ENCODE measurements at places on chromosomes 7 and 10.

DNA sequence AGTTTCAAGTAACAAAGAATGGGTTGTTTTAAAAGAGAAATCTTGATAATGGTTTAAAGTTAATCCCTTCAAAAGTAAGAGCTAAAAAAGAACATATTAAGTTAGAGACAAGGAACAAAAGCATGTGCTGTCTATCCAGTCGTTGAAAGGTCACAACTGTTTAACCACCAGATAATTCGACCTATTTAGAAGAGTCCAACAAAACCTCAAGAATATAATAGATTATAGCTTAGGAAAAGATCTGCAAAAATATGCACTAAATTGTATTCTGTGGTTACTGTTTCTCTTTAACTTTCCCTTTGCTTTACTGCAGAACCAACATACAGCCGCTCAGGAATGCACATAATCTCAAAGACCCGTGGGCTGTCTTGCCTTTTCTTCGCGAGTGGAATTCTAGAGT lies 74.9 kb downstream of the PCGF5 start:
- no peak overlapping the region for H3K4me3 ChIP-seq
- no peak for DNase-seq
- no peak overlapping the region for H3K27ac ChIP-seq
- H3K27me3 ChIP-seq = no peaks in the 10 kb centered on the region

- H3K27me3 ChIP-seq = no peaks in the 10 kb centered on the region
- peaks cover 29% of the 10 kb centered on the region for H3K4me1 ChIP-seq
- no peak overlapping the region for H3K4me3 ChIP-seq
- no peaks in the 10 kb centered on the region for H3K36me3 ChIP-seq
- peak overlapping the region; percentile 45 for H3K27ac ChIP-seq
Measured at GRCh38 chr10:124152139-124153022, 59.0 kb upstream of the CHST15 start.

DNA sequence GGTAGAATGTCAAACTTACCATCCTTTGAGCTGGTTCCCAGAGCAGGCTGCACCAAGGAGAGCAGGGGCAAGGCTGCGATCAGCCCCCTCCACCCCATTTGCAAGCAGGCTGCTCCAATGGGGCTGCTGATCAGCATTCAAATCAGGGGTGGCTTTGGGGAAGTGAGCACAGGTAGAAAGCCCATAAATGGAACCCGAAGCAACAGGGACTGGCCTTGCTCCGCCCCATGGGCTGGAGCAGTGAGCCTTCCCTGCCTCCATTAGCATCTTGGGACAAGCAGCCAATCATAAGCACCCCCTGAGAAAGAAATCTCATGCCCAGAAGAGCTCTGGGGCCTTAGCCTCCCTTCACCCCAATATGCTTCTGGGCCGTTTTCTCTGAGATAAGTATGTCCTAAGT lies 4.0 kb upstream of the PKD1L1 start:
- H3K27ac ChIP-seq = no peak overlapping the region
- no peak for DNase-seq
- H3K27me3 ChIP-seq = no peaks in the 10 kb centered on the region
- H3K36me3 ChIP-seq = no peaks in the 10 kb centered on the region

DNA sequence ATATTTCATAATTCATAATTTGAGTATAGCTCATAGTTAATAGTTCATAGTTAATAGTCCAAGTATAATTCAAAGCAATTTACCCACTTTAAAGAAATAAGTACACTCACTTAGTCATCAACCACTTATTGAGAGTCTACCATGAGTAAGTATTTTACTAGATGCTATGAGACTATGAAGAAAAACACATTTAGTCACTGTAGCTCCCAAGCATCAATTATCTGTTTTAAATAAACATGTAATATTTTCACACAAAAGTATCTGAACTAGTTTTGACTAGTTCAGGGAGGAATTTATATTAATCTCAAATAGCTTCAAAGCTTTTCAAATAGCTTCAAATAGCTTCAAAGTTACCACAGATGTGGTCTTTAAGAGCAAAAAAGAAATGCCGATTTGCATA lies 119.2 kb downstream of the ANK3 start:
- no peaks in the 10 kb centered on the region for H3K36me3 ChIP-seq
- no peaks in the 10 kb centered on the region for H3K27me3 ChIP-seq
- no peak overlapping the region for H3K4me3 ChIP-seq
- H3K27ac ChIP-seq = no peak overlapping the region
- no peaks in the 10 kb centered on the region for H3K4me1 ChIP-seq
- DNase-seq = no peak

DNA sequence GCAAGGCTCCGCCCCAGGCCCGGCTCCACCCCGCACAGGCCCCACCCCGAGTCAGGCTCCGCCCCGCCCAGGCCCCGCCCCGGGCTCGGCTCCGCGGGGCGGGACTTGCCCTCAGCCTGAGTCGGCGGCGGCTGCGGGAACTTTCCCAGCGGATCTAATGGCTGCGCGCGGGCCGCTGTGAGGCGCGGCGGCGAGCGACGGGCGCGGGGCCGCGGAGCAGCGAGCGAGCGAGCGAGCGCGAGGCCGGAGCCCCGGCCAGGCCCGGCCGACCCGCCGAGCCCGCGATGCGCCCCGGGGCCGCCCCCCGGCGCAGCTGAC lies at the start of gene INPP5A:
TSS of gene INPP5A (plus strand) at position 104 of the 318 bp plus-strand sequence. CDS start 310 bp downstream, outside the sequence.
- no peaks in the 10 kb centered on the region for H3K27me3 ChIP-seq
- H3K27ac ChIP-seq = peak within 1 kb of the TSS; percentile 75
- no peaks in the 10 kb centered on the region for H3K36me3 ChIP-seq
- peak within 1 kb of the TSS; percentile 84 for H3K4me3 ChIP-seq
- H3K4me1 ChIP-seq = peaks cover 22% of the 10 kb centered on the region

DNA sequence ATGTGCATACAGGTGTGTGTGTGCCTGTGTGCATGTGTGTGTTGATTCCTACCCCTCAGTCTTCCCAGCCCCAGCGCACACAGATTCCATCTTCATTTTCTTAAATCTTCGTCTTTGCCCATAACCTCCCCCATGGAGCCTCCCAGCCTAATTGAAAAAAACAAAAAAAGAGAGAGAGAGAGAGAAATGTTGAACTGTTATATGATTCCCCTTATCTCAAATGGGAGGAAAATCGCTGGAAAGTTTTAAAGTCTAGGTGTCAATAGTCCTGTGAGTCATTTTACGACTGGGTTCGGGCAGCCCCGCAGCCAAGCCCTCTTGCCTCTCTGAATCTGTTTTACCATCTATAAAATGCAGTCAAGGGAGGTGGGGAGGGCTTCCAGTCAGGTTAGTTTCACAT lies 60.9 kb downstream of the SPOCK2 start:
- peaks cover 14% of the 10 kb centered on the region for H3K4me1 ChIP-seq
- DNase-seq = no peak
- H3K27me3 ChIP-seq = no peaks in the 10 kb centered on the region
- no peak overlapping the region for H3K4me3 ChIP-seq
- H3K36me3 ChIP-seq = no peaks in the 10 kb centered on the region

GRCh38 chr10:118607768-118608354 lies 12.4 kb upstream of the PRLHR start:
- no peaks in the 10 kb centered on the region for H3K36me3 ChIP-seq
- no peak overlapping the region for H3K4me3 ChIP-seq

DNA sequence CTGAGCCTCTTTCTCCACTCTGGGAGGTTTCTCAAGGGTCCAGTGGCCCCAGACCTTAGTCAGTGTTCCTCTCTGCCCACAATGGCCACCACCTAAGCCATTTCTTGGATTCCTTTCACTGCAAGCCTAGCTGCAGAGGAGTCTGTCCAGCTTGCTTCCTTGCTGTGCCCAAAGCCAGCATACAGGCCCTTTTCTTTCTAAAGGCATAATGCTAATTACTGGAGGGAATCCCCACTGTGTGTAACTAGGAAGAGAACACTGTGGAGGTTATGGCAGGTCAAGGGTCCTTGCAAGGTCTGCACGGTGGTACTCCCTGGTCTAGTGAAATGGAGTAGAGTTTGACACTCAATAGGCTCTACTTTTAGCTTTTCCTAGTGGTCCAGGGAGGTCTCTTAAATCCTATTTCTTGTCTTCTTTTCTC lies 70.4 kb upstream of the CC2D2B start:
- no peak overlapping the region for H3K4me3 ChIP-seq
- no peak for DNase-seq
- H3K36me3 ChIP-seq = no peaks in the 10 kb centered on the region
- no peaks in the 10 kb centered on the region for H3K4me1 ChIP-seq
- no peaks in the 10 kb centered on the region for H3K27me3 ChIP-seq

GRCh38 chr7:44738876-44739665 lies 9.6 kb upstream of the ZMIZ2 start:
- no peaks in the 10 kb centered on the region for H3K36me3 ChIP-seq
- no peak overlapping the region for H3K4me3 ChIP-seq
- no peak for DNase-seq
- no peaks in the 10 kb centered on the region for H3K4me1 ChIP-seq
- H3K27ac ChIP-seq = no peak overlapping the region
- no peaks in the 10 kb centered on the region for H3K27me3 ChIP-seq

DNA sequence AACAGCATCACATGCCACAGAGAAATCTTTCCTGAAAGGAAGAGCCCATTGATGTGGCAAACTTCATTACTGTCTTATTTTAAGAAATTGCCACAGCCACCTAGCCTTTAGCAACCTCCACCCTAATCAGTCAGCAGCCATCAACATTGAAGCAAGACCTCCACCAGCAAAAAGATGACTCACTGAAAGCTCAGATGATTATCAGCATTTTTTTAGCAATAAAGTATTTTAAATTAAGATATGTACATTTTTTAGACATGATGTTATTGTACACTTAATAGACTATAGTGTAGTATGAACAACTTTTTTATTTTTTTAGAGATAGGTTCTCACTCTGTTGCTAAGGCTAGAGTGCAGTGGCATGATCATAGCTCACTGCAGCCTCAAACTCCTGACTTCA lies 14.8 kb downstream of the STEAP1B start:
- no peaks in the 10 kb centered on the region for H3K36me3 ChIP-seq
- DNase-seq = no peak
- no peaks in the 10 kb centered on the region for H3K4me1 ChIP-seq
- no peaks in the 10 kb centered on the region for H3K27me3 ChIP-seq
- H3K4me3 ChIP-seq = no peak overlapping the region
- no peak overlapping the region for H3K27ac ChIP-seq

DNA sequence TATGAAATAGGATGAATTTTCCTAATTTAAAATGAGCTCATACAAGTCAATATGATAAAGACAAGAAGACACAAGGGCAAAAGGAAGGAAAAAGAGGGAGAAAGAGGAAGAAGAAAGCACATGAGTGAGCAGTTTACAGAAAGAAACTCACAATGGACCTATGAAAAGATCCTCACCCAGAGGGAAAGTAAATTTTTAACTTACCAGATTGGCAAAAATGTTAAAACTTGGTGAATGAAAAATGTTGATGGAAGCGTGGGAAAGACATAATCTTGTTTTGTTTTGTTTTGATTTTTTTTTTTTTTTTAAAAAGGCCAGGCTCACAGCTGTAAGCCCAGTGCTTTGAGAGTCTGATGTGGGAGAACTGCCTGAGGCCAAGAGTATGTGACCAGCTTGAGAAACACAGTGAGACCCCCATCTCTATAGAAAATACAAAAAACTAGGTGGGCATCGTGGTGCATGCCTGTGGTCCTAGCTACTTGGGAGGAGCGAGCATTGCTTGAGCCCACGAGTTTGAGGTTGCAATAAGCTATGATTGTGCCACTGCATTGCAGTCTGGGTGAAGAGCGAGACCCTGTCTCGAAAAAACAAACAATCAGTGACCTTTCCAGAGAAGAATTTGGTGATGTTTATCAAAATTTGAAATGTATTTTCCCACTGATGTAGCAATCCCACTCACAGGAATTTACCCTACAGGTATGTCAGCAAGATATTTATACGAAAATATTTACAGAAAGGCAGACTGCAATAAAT lies 152.9 kb upstream of the ASAH2 start:
- H3K36me3 ChIP-seq = no peaks in the 10 kb centered on the region
- H3K27ac ChIP-seq = no peak overlapping the region
- DNase-seq = no peak
- no peak overlapping the region for H3K4me3 ChIP-seq

GRCh38 chr10:132596742-132597279 lies 59.2 kb downstream of the INPP5A start:
- no peaks in the 10 kb centered on the region for H3K27me3 ChIP-seq
- H3K36me3 ChIP-seq = no peaks in the 10 kb centered on the region
- no peak overlapping the region for H3K27ac ChIP-seq
- DNase-seq = no peak
- H3K4me1 ChIP-seq = peaks cover 9% of the 10 kb centered on the region

GRCh38 chr10:26216585-26217395 lies at the start of gene GAD2:
TSS of gene GAD2 (plus strand) at chr10:26216774. CDS start at chr10:26216810, 36 bp downstream.
- no peak for DNase-seq
- H3K36me3 ChIP-seq = no peaks in the 10 kb centered on the region
- no peaks in the 10 kb centered on the region for H3K4me1 ChIP-seq

DNA sequence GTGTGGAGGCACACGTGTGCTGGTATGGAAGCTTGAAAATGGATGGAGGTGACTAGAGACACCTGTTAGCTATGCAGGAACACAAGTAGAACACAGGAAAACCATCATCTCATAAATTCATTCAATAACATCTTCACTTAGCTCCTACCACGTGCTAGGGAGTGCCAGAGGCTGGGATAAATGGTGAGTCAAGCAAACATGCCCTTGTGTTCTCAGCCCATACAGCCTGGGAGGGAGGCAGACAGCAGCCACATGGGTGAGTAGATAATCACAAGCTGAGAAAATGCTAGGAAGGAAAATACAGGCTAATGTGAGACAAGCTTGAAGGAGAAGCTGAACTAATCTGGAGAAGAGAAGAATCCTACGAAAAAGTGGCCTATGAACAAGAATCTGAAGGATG lies 468.0 kb upstream of the ZMIZ1 start:
- H3K4me1 ChIP-seq = no peaks in the 10 kb centered on the region
- no peak overlapping the region for H3K27ac ChIP-seq
- no peaks in the 10 kb centered on the region for H3K27me3 ChIP-seq
- H3K36me3 ChIP-seq = no peaks in the 10 kb centered on the region
- no peak for DNase-seq
- H3K4me3 ChIP-seq = no peak overlapping the region

DNA sequence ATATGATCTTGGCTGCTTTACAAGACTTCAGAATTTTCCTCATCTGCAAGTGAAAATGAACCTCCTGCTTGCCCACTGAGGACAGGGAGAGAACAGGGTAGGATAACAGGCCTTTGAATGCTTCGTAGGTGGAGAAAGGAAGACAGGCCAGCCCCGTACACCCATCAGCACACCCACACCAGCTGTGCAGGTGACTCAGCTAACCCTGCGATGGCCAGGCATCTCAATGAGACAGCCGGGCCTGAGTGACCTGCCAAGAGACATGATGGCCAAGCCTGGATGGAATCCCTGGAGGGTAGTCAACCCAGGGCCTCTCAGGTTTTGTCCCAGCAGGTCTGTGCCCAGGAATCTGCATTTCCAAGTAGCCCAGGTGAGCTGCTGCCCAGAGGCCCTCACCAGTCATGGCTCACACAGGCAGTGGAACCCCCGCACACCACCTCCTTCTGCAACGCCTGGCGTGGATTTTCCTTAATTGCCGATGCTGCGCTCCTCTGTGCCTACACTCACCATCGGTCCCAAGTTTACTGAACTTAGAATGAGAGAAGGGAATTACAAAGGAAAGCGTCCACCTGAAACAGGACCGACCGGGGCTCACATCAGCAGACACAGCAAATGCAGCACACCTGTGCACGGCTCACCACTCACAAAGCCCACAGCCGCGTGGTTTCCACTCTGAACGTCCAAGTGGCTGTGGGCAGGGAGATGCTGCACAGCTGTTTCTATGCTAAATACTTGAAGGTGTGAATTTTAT lies 163.7 kb downstream of the DIP2C start:
- H3K4me3 ChIP-seq = no peak overlapping the region
- H3K27me3 ChIP-seq = no peaks in the 10 kb centered on the region
- peaks cover 15% of the 10 kb centered on the region for H3K4me1 ChIP-seq
- DNase-seq = no peak
- H3K27ac ChIP-seq = no peak overlapping the region
- no peaks in the 10 kb centered on the region for H3K36me3 ChIP-seq

Data from ovary (tissue), 10 donors.